ENCODE measurements at places on chromosomes 13 and 19. TPM values are rescaled to one million over a fixed set of nuclear protein-coding genes. Genes with fewer than 3 reads are reported as not detected.

The CCDC8 gene
- total RNA-seq: not detected

The ADAT3 gene
- 5.3 TPM for total RNA-seq

The CKM gene
- not detected for total RNA-seq

The METTL21C gene
- total RNA-seq: not detected

The RXFP2 gene
- total RNA-seq: not detected

The GRIN3B gene
- not detected for total RNA-seq

The ZNF816 gene
- total RNA-seq: 10.2 TPM

The ABCA7 gene
- total RNA-seq: 14.0 TPM

The KIRREL2 gene
- 1.4 TPM for total RNA-seq

The KCNC3 gene
- 0.81 TPM for total RNA-seq

The PRRG2 gene
- total RNA-seq: 1.5 TPM

The TRAPPC6A gene
- 27.3 TPM for total RNA-seq

The MATK gene
- 39.6 TPM for total RNA-seq

The SMIM17 gene
- not detected for total RNA-seq

The ZNF575 gene
- 1.2 TPM for total RNA-seq

The ADM5 gene
- 6.2 TPM for total RNA-seq

The FFAR1 gene
- not detected for total RNA-seq

The R3HDM4 gene
- total RNA-seq: 58.4 TPM

The KASH5 gene
- 0.95 TPM for total RNA-seq

The MYO1F gene
- 21.0 TPM for total RNA-seq

The TMEM59L gene
- not detected for total RNA-seq

The CEP89 gene
- 12.1 TPM for total RNA-seq

The CAMSAP3 gene
- total RNA-seq: 0.25 TPM

The PSG7 gene
- not detected for total RNA-seq

The FAM216B gene
- total RNA-seq: not detected

The CBLC gene
- total RNA-seq: not detected

The C5AR1 gene
- total RNA-seq: 2.2 TPM

The ENOX1 gene
- 0.09 TPM for total RNA-seq

The PTGIR gene
- total RNA-seq: 45.4 TPM

The CPB2 gene
- not detected for total RNA-seq

The DPY19L3 gene
- total RNA-seq: 10.4 TPM

The LGALS7B gene
- not detected for total RNA-seq

The KLK6 gene
- total RNA-seq: not detected

The F10 gene
- not detected for total RNA-seq

The VSTM2B gene
- total RNA-seq: not detected

The PIK3R2 gene
- 15.8 TPM for total RNA-seq

The TNFSF9 gene
- total RNA-seq: 3.0 TPM

Measured in activated CD8-positive, alpha-beta T cell treated with anti-CD3 and anti-CD28 coated beads for 36 hours (primary cell).